Sciatic nerve (tissue), 2 donors: ENCODE measurements at places on chromosomes 3 and 15. TPM values are rescaled to one million over a fixed set of nuclear protein-coding genes. Genes with fewer than 3 reads are reported as not detected.

- no peak for DNase-seq
These were observed 5.5 kb downstream of the ANKDD1A start for GRCh38 chr15:64917211-64917610.

DNA sequence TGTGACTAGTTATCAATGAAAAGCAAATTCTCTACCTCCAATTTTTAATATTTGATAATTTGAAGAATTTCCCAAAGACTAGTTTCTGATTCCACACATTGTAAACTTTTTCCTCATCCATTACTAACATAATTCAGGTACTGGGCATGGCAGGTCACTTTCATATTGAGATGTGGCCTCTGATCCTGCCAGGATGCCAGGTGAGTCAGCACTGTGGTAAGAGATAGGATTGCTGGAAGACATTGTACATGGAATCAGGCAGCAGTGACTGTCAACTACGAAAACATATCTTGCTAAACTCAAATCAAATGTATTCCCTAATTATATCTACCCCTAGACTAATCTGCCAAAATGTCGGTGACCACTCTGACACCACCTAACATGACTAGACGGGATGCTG, 33.2 kb upstream of the POU1F1 start:
- DNase-seq, result no peak

GRCh38 chr15:62135532-62136134, 29.5 kb downstream of the C2CD4B start:
- DNase-seq, result no peak

GRCh38 chr3:80099559-80100066, 331.8 kb upstream of the ROBO1 start:
- no peak for DNase-seq

SNRK gene
- 127 TPM for total RNA-seq

IGF2BP2 gene
- 52.2 TPM for total RNA-seq

SAMD7 gene
- not detected for total RNA-seq
